ENCODE measurements at places on chromosomes 3 and 15.

GRCh38 chr3:192914848-192915247 lies 2.8 kb downstream of the MB21D2 start:
- no peak for DNase-seq

DNA sequence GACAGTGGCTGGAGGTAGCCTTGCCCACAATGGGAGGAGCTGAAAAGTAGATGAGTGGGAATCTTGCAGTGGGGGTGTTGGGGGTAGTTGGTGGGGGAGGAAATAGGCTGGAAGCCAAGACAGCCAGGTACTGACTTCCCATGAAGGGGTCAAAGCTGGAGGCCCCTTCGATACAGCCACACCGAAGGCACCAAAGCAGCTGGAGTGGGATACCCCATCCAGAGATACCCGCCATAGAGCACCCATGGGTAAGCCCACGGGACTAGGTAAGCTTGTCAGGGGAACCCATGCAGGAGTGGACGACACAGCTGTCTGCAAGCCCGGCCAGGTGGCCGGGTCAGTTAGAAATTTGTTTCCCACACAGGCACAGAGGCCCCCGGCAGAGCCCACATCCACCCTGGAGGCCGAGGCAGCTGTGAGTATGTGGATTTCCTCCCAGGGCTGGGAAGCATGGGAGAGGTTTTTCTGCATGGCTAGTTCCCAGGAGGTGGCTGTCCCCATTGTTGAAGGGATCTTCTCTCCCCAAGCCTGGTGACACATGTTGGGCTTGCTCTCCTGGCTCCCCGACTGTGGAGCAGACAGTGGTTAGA lies 28.6 kb downstream of the PRR23E start:
- no peak for DNase-seq

- DNase-seq = peak; percentile 76
These were observed 11.8 kb downstream of the ANAPC13 start for GRCh38 chr3:134473868-134474546.

DNA sequence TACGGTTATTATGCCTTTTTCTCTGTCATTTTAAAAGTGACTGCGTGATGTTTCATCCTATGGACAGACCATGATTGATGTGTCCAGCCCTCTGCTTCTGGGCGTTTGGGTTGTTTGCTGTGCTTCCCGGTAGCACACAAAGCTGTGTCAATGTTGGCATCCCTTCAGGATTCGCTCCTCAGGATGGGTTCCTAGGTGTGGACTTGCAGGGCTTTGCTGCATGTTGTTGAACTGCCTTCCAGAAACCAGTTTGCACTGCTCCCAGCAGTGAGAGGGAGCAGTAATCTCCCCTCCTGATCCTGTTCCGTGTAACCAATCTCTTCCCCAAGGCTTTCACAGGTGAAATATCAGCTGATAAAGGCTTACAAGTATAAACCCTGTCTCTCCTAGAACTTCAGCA lies 787 bp downstream of the TRPM1 start:
- no peak for DNase-seq

DNA sequence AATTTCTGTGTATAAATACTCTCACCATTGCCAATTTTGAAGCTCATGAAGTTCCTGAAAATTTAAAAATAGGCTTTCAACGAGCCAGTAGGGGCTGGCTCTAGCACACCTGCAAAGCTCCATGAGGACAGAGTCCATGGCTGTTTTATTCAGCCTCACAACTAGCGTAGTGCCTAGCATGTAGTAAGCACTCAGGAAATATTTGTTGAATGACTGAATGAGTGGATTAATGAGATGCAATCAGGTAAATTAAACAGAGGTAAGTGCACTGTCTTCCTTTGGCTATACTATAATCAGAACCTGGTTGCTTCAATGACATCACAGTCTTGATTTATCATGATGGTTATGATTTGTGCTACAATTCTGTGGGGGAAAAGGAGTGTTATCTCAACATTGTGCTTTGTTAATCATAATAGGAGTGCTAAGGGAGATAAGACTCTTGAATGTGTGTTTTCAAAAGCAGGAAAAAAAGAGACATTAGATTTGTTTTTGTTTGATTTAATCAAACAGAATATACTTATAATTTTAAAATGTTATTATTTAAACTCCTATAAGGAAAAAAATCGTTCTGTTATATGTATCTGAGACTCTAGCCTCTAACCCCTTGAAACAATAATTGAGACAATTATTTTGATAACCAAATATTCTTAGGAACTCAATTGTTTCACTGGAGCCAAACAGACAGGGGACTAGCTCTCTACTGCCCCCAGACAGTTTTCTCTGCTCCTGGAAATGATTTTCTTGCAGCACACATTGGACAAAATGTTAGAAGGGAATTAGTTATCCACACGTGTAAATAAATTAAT lies 171.7 kb upstream of the ATP11B start:
- no peak for DNase-seq

- no peak for DNase-seq
These were observed 16.1 kb upstream of the TMEM115 start for GRCh38 chr3:50375258-50375931.

GRCh38 chr15:99749386-99749785 lies 16.1 kb upstream of the LYSMD4 start:
- DNase-seq = no peak

- no peak for DNase-seq
These were observed 249.5 kb upstream of the AZI2 start for GRCh38 chr3:28598165-28598564.

GRCh38 chr3:126476166-126477060 lies 722 bp upstream of the ZXDC start:
- DNase-seq = peak; percentile 80

GRCh38 chr3:45488591-45488990 lies 100.2 kb downstream of the LARS2 start:
- no peak for DNase-seq

GRCh38 chr15:44574734-44575133 lies 37.8 kb downstream of the EIF3J start:
- DNase-seq = no peak

DNA sequence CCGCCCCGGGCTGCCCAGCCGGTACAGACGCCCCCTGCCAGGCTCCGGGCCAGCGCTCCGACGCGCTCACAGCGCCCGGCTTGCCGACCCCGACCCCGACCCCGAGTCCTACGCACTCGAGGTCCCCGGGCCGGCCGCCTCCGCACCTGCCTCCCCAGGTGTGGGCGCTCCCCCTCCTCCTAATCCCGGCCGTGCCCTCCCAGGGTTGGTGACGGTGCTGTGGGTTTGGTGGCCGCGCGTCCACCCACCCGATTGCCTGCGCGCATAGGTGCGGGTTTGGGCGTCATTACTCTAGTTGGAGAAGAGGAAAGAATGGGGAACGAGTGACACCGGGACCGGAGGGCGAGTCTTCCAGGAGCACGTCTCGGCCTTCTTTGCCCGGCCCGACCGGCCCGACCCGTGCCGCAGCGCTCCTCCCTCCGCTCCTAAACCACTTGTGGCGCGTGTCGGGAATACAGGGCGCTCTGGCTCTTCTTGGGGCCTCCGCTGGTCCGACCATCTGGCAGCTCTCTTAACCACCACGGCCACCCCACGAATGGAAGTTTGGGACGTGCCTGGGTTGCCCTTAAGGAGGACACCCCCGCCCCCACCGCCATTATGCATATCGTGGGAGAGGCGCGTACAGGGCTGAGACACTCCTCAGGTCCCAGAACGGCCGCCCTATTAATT lies 810 bp upstream of the THRB start:
- peak; percentile 69 for DNase-seq

GRCh38 chr3:73321286-73321999 lies 260.0 kb downstream of the EBLN2 start:
- DNase-seq = no peak

GRCh38 chr3:172707967-172708366 lies 2.9 kb downstream of the NCEH1 start:
- DNase-seq = no peak

DNA sequence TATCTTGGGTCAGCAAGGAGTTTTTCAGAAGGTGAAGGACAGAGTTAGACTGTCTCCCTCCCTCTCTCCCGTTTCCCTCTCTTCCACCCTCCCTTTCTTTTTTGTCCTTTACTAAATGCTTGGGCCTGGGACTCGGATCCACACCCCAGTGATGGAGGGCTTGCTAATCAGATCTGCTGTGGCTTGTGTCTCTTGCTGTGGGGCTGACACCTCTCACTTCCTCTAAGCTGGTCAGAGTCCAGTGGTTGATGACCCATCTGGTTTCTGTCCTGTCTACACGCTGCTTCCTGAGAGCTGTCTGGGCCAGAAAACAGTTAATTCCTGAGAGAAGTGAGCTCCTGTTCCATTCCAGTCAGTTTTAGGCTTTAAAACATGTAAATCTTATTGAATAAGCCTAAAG lies 849 bp downstream of the TRAK1 start:
- DNase-seq = peak; percentile 17

DNA sequence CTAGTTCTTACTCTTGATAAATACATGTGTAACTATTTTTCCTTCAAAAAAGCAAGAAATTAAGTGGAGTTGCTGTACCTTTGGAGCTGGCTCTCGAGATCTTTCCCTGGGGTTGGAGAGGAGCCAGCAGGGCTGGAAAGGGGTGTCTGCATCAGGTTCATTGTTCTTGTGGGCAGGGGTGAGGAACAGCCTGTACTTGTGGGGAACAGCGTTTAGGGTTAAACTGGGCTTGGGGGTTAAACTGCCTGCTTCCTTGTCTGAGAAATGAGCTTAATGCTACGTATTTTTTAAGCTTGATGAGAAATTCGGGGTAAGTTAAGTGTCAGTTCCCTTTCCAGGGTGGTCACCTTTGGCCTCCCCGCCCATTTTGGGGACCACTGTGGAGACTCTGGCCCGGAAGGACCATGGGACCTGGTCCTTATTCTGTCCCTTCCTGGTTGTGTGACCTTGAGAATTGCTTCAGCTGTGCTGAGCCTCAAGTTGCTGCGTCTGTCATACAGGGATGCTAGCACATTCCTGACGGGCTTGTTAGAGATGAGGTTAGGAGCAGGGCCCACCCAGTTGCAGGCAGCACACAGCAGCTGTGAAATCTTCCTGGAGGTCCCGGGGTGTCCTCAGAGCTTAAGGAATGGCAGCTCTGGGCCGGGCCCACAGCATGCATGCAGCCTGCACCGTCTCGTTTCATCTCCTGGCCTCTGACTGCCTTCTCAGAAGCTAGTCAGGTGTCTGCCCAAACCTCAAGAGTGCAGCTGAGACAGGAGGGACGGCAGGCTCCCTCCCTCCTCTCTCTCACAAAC lies 11.6 kb downstream of the H1-8 start:
- DNase-seq = no peak

DNA sequence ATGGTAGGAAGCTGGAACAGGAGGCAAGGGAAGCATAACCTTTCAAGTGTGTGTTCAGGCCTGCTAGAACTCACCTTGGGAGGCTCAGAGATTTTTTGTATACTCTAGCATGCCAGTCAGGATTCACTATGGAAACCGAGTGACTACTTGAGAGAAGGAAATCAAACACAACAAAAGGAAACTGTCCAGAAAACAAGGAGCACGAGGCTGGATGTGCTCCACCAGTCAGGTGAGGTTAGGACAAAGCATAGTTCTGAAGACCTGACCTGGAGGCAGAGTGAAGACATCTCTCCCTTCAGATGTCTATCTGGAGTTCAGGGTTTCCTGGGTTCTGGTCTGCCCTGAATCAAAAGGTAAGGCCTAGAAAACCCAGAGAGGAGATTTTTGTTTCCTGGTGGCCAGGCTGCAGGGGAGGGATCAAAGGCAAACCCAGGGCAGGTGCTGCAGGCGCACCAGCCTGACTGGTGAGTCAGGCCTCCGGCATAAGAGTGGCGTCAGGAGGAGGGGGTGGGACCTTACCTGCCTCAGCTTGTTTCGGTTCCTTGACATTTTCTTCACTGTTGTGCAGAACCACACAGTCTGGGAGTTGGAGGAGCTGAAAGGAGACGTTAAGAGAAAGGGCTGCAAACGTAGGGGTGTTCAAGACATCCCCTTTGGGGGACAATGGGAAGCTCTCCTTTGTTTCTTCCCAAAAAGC lies 52.2 kb upstream of the OSBPL11 start:
- no peak for DNase-seq
